ENCODE measurements at places on chromosomes 7 and 10. TPM values are rescaled to one million over a fixed set of nuclear protein-coding genes. Genes with fewer than 3 reads are reported as not detected.

Gene HOXA5
- 6.9 TPM for polyA plus RNA-seq

Gene TMEM72
- polyA plus RNA-seq = not detected

Gene SKIDA1
- 2.3 TPM for polyA plus RNA-seq

Gene AGBL3
- 1.9 TPM for polyA plus RNA-seq

Gene PKD2L1
- 0.11 TPM for polyA plus RNA-seq

Gene MYH16
- polyA plus RNA-seq = 0.21 TPM

Gene TMEM196
- 0.15 TPM for polyA plus RNA-seq

Gene MSRB2
- polyA plus RNA-seq = 55.8 TPM

DNA sequence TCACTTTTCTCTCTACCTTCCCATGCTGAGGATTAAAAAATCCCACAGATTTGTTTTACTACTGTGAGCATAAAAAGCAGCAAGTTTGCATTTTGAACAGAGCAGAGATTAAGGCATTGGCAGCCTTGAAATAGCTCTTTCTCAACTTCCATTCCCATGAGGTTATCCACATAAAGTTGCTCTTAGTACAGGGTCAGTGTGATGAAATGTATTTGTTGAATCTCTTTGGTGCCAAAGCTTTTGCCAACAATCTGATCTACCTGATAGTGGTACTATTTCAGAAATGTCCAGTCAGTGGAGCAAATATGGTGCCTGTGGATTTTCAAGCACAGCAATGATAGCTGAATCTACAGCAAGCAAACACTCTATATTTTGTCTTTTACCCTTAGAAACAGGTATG lies 254.8 kb downstream of the INHBA start:
- DNase-seq = no peak

GRCh38 chr10:72067463-72068125 lies 20.8 kb downstream of the SPOCK2 start:
- DNase-seq = no peak

DNA sequence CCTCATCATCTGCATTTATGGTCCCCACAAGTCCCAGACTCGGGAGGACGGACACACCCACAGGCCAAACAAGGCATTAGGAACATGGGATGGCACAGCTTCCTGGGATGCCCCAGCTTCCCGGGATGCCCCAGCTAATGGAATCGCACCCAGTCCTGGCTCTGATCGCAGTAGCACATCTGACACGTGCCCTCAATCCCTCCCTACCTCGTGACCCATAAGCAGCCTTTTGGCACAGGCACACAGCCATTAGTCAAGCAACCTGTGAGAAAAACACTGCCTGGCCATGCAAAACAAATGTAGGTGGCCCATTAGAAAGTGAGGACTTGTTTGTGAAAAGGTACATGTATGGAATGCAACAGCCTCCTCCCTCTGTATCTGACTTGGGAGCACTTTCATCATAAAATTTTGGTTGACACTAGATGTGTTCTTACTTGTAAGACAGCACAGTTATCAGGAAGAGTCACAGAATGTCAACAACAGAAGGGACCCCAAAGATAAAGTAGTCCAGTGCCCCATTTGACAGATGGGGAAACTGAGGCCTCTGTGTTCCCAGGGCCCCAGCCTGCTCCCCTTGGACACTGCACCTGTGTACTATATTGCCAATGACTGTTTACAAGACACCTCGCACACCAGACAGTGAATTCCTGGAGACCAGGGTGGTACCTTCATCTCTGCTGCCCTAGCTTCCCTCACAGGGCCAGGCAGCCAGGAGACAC lies 34.4 kb downstream of the DLG5 start:
- no peak for DNase-seq

GRCh38 chr10:98293550-98294269 lies 25.7 kb upstream of the LOXL4 start:
- DNase-seq = no peak

GRCh38 chr7:55690-56248 lies 136.6 kb upstream of the FAM20C start:
- no peak for DNase-seq

- DNase-seq = no peak
Measured at GRCh38 chr10:117547016-117547715, 4.6 kb downstream of the EMX2 start.

DNA sequence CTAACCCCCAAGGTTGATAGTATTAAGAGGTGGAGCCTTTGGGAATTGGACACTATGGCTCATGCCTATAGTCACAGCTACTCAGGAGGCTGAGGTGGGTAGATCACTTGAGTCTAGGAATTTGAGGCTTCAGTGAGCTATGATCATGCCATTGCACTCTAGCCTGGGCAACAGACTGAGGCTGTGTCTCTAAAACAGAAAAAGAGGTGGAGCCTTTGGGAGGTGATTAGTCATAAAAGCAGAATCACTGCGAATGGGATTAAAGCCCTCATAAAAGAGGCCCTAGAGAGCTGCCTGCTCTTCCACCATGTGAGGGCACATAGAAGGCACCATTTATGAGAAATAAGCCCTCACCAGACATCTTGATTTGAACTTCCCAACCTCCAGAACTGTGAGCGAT lies 81.9 kb downstream of the SKAP2 start:
- DNase-seq = no peak

DNA sequence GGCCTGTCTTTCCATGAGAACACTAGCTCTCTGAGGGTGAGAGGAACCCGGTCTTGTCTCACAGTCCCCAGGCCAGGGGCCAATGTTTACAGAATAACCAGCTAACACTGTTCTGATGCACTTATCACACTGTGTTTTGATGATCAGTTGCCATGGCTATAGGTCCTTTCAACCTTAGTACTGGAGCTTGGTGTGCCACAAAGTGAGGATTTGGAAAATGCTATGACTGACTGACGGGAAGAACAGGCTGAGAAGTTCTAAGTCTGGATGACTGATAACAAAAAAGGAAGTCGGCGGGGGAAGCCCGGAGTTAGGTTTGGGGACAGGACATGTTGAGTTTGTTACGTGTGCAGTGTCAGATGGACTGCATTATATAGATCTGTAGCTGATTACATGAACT lies 141.8 kb downstream of the CTTNBP2 start:
- DNase-seq = no peak

- DNase-seq = no peak
Measured at GRCh38 chr7:20211376-20211775, 5.8 kb downstream of the MACC1 start.

DNA sequence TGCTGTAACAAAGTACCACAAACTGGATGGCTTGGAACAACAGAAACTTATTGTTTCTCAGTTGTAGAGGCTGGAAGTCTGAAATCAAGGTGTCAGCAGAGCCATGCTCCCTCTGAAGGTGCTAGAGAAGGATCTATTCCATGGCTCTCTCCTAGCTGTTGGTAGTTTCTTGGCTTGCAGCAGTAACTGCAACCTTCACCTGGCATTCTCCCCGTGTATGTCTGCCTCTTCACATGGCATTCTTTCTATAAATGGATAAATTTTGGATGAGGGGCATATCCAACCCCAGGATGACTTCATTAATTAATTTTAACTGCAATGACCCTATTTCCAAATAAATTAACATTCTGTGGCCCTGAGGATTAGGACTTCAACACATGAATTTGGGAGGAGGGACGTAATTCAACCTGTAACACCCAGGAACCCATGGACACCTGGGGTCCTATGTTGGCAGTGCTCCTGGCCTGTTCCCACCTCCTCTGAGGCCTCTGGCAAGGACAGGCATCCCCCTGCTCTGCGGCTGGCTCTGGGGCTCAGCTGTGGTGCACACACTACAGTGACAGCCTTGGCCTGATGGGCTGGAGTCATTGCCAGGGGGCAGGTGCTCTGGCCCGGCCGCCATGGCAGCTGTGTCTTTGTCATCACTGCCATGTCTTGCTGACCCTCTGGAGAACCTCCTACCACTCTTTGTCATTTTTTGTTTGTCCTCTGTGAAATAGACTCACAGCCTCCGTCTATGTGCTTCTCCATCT lies 30.8 kb downstream of the LSMEM1 start:
- DNase-seq = no peak

- DNase-seq = peak; percentile 37
Measured at GRCh38 chr7:135335628-135336139, 102.0 kb downstream of the STRA8 start.

- DNase-seq = no peak
Measured at GRCh38 chr7:50826371-50827172, 43.9 kb upstream of the GRB10 start.

GRCh38 chr10:124516181-124516580 lies 54.6 kb downstream of the LHPP start:
- DNase-seq = no peak

DNA sequence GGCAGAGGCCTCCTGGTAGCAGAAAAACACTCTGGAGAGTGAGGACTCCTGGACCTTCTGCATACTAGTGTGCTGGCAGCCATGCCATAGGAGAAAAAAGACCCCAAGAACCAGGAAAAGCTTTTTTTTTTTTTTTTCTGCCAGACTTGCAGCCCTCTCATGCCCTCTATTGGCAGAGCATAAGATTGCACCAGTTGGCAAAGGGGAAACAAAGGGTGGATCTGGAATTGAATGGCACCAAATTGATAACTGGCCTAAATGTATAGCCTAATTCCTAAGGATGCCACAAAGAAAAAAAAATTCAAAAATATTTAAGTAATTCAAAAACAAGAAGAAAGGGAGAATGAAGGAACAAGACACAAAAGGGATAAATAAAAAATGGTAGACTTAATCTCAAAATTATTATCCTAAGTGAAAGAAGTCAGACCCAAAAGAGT lies 112.5 kb upstream of the GHITM start:
- DNase-seq = no peak

DNA sequence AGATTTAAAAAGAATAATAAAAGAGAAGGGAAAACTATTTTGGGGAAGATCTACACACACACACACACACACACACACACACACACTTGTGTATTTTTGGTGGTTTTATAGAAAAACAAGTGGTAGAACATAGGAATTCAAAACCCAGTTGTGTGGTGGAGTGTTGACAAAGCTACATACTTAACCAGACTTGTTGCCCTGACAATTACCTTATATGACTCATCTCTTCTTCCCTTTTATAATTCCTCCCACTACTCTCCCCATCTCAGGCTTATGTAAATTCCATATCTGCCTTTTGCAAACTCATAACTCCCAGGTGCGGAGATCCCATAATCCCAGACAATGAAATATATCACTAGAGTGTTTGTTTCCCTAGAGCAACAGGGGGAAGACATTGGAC lies 873.7 kb downstream of the NXPH1 start:
- DNase-seq = no peak

DNA sequence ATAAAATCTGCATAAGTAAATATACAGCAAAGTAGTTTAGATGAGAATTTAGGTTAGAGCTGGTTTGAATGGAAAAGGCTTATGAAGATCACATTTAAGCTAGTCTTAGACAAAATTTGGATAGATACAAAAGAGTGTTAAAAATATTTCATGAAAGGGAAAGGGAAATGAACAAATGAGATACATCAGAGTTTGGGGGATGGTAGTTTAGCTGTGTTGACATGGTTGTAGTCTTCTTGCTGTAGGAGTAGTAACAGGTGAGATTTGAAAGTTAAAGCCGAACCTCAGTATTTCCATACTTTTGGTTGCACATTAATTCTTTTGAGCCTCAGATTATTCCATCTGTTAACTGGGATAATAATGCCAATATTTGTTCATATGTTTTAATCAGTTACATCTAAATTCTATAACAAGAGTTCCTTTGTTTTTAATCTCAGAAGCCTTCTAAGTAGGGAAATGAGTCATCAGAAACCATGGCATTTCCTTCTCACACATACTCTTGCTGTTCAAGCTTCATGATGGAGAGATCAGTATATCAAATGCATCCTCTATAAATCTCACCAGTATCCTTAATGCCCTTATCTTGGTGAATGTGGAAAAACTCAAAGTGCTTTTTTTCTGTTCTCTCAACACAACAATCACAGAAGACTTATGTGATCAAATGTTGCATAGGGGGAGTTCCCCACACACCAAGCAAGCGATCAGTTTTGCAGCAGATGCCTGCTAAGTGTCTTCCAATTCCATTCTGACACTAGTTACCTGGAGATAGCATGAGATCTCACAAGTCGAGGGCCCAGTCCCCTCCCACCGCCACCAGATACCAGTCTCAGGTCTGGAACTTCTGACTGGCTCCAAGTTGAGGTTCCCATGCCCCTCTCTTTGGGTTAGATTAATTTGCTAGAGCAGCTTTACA lies 84.7 kb downstream of the MAPK8 start:
- no peak for DNase-seq
